ENCODE measurements at places on chromosomes 3 and 15.
A peak's percentile ranks its signal among the peaks of the same experiment; 100 is the strongest.

DNA sequence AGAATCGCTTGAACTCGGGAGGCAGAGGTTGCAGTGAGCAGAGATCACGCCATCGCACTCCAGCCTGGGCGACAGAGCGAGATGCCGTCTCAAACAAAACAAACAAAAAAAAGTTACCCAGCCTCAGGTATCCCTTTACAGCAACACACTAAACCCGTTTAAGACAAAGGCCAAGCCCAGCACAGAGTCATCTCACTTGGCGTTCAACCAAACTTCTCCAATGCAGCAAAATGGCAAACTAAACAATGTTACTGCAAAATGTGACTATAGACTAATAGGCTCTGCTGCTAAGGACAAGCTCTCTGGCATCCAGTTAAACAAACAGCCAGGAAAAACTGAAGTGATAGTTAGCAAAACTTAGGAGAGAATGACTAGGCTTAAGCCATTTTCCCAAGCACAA, 6.4 kb upstream of the FAM219B start:
- DNase-seq, result no peak

DNA sequence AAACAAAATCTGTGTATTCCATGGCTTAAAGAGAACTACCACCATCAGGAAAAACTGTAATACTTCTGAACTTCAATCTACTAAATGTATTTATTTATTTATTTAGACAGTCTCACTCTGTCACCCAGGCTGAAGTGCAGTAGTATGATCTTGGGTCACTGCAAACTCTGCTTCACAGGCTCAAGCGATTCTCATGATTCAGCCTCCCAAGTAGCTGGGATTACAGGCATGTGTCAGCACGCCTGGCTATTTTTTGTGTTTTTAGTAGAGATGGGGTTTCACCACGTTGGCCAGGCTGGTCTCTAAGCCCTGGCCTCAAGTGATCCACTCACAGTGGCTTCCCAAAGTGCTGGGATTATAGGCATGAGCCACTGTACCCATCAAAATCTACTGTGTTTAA, 202.3 kb upstream of the POU1F1 start:
- DNase-seq, result no peak

DNA sequence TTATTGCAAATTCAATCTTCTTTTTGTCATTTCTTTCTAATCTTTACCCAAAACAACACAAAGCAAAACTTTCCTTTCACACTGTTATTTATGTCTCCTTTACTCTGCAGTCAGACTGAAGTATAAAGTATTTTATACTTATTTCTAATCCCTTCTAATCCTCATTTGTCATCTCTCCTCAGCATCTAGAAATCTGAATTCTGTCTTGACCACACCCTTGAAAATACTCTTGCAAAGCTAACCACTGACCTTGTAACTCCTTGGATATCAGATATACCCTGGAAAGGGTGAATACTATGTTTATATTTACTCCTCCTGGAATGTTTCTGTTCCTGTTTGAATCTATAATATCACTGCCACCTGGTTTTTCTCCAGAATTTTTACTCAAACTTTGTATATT, 481.1 kb downstream of the ZNF385D start:
- no peak for DNase-seq

- DNase-seq, result no peak
These were observed 21.7 kb downstream of the CSNK1G1 start for GRCh38 chr15:64333986-64334929.

- DNase-seq, result no peak
These were observed 6.5 kb upstream of the DNAJB8 start for GRCh38 chr3:128473180-128473519.

DNA sequence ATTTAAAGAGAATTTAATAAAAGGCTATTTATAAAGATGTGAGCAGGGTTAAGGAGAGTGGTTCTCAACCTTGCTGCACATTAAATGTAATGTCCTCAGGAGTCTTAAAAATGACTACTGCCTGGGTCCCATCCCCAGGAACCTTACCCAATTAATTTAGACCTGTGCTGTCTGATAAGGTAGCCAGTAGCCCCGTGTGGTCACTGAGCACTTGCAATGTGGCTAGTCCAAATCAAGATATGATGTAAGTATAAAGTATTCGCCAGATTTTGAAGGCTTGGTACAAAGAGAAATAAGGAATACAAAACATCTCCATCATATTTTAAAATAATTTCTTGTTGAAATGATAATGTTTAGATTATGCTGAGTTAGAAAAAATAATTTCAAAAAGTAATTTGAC, 343.3 kb upstream of the PPP2R3A start:
- no peak for DNase-seq

DNA sequence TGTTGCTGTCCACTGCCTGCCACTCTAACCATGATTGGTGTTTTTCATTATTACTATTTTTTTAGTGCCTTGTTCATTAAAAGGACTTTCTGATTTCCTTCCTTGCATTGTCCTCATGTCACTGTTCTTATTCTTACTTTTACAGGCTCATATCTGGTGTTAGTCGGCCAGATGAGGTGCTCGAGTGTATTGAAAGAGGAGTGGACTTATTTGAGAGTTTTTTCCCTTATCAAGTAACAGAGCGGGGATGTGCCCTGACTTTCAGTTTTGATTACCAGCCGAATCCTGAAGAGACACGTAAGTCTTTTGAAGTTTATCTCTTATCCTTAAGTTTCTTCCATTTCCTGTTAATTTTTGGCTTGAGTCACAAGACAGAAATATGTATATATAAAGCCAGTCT, 23.2 kb downstream of the QTRT2 start:
- DNase-seq, result no peak

- DNase-seq, result no peak
These were observed 92.4 kb downstream of the CLDN1 start for GRCh38 chr3:190229632-190230424.

GRCh38 chr3:138089091-138089490, 26.3 kb downstream of the DZIP1L start:
- DNase-seq, result no peak

DNA sequence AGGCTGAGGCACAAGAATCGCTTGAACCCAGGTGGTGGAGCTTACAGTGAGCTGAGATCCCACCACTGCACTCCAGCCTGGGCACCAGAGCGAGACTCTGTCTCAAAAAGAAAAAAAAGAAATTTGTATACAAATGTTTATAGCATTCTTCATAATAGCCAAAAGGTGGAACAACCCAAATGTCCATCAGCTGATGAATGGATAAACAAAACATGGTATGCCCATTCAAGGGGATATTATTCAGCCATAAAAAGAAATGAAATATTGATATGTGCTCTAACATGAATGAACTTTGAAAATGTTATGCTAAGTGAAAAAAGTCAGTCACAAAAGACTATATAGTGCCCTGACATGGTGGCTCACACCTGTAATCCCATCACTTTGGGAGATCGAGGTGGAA, 11.4 kb downstream of the LHFPL4 start:
- no peak for DNase-seq

DNA sequence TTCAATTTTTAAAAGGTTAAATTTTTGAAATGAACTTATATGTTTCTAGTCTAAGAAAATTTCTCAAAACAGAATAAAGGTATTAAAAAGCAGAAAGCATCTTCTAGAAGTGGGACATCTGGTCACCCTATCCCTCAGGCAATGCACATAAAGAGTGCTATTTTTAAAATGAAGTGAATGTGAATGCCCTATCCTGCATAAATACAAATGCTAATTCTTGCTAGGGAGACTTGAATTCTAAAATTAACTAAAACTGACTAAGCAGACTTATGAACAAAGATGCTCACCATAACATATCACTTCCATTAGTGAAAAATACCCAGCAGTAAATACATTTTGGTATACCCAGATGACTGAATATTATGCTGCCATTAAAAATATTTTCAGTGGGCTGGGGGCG, 11.7 kb downstream of the MYO5A start:
- DNase-seq, result no peak

- no peak for DNase-seq
These were observed 750.7 kb upstream of the CFAP20DC start for GRCh38 chr3:59800481-59800880.

GRCh38 chr3:16995601-16996000, 110.8 kb downstream of the PLCL2 start:
- DNase-seq, result no peak

GRCh38 chr3:10334042-10334441, 13.1 kb upstream of the SEC13 start:
- DNase-seq, result no peak

- peak; percentile 16 for DNase-seq
These were observed 16.9 kb downstream of the MRPL46 start for GRCh38 chr15:88450125-88450798.

GRCh38 chr3:74402821-74403220, 211.6 kb downstream of the CNTN3 start:
- DNase-seq, result no peak

GRCh38 chr3:69097407-69098086, 12.8 kb downstream of the ARL6IP5 start:
- no peak for DNase-seq

- DNase-seq, result no peak
These were observed 1.2 kb downstream of the PARL start for GRCh38 chr3:183883291-183884096.

DNA sequence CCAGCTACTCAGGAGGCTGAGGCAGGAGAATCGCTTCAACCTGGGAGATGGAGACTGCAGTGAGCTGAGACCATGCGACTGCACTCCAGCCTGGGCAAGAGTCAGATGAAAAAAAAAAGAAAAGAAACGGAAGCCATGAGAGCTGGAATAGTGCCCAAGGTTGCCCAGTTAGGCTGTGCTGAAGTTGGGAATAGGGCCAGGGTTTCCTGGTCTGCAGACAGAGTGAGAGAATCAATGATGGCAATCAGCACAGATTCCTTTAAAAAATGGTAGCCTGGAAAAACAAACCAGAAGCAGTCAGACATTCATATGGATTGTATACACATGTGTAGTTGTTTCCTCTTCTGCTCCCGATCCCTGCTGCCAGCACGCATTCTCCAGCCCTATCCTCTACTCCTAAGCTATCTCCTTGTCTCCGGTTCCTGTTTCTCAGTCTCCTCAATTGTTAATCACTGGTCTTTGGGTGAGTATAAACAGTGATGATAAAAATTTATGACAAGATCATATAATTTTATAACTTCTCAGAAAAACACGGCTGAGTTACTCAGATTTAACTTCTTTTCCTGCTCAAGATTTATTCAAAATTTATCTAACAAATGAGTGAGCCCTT, 316.2 kb upstream of the UMPS start:
- no peak for DNase-seq

GRCh38 chr3:56288258-56288657, 180.0 kb downstream of the ERC2 start:
- no peak for DNase-seq

- no peak for DNase-seq
These were observed 6.4 kb downstream of the OPA1 start for GRCh38 chr3:193599393-193599792.

DNA sequence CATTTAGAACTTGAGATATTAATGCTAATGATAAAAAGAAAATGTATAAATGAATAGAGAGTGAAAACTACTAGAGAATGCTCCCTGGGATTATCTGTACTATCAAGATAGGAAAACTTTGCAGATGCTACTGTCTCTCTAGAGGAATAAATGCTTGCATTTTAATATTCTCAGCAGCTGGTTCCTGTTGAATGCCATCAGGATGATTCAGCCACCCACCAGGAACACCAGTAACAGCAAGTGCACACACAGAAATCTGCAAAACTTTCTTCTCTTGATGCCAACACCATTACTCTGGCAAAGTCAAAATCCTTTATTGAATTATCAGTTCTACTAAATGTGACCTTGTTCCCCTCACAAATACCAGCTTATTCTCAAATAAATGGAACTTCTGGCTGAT, 148.4 kb downstream of the TIGIT start:
- DNase-seq, result no peak

GRCh38 chr3:174986685-174987084, 127.6 kb downstream of the NAALADL2 start:
- no peak for DNase-seq

DNA sequence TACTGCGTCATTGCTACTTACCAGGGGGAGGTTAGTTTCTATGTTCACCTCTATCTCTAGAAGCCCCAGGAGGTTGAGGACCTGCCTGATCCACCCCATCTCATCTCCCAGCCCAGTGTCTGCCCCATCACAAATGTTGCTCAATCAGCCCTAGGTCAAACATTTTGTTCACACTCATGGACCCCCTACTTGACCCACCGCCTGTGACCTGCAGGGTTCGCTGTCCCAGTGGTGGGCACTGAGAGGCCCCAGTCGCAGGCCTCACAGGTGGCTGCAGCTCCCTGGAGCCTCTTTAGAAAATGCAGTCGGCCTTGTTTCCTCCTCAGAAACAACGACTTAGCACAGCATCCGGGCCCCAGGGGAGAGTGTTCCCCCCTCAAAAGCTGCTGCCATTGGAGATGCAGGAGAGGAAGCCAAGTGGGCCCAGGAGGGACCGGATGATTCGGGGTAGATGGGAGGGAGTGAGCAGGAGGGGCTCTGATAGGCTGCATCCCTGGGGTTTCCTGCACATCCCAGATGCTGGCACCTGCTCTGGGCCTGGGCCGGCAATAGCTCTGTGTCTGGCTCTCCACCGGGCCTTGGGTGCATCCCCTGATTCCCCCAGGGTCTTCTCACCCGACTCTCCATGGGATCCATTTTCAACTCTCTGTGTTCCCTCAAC, 18.4 kb upstream of the INSYN1 start:
- DNase-seq, result no peak

DNA sequence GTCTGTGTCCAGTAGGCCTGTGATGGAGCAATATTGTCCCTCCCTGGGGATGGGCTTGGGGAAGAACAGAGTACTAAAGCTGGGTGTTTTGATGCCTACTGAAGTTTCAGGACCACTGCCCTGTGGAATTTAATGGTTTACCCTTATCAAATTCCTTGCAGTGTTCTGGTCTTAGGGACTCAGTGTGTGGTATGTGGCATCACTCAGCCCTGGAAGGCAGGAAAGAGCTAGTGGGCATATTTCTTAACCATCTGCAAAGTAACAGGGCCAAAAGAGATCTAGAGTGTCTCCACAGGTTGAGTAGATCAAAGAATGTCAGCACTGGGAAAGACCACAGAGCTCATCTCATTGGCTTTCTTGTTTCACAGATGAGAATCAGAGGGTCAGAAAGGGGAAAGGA, 11.8 kb upstream of the SCN10A start:
- DNase-seq, result no peak

- DNase-seq, result no peak
These were observed 312.5 kb downstream of the C3orf38 start for GRCh38 chr3:88462230-88462629.

DNA sequence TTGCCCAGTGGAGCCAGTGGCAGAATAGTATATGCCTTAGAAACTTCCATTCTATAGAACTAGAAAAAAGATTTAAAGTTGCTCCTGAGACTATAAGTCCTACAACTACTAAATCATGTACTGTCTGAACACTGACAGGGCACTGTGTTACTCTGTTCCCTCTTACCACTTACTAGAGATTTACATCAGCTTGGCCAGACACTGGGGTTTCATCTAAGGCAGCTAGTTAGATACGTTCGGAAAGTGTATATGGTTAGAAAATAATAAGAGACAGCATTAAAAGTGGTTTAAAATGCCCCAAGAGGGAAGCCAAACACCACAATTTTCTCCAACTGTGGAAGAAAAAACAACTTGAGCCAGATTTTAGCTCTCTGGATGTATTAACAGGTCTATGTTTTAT, 97.1 kb downstream of the FBN1 start:
- no peak for DNase-seq

DNA sequence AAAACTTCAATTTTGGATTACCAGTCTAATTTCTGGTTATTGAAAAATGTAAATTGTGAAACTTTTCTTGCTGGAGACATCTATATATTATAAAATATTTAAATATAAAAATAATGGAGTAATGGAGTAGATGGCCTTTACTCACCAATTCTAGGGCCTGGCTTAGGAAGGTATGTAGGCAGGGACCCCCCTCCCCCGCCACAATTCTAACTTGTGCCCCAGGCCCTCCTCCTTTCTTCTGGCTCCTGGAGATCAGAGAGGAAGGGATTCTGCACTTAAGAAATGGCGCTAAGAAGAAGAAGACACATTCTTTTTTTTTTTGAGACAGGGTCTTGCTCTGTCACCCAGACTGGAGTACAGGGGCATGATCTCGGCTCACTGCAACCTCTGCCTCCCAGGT, 49.5 kb downstream of the CGNL1 start:
- DNase-seq, result no peak

All from NCI-H1092 (cell line).